Gastrocnemius medialis (tissue), 4 donors: ENCODE measurements at places on chromosomes 16 and 17.
A peak's percentile ranks its signal among the peaks of the same experiment; 100 is the strongest.

DNA sequence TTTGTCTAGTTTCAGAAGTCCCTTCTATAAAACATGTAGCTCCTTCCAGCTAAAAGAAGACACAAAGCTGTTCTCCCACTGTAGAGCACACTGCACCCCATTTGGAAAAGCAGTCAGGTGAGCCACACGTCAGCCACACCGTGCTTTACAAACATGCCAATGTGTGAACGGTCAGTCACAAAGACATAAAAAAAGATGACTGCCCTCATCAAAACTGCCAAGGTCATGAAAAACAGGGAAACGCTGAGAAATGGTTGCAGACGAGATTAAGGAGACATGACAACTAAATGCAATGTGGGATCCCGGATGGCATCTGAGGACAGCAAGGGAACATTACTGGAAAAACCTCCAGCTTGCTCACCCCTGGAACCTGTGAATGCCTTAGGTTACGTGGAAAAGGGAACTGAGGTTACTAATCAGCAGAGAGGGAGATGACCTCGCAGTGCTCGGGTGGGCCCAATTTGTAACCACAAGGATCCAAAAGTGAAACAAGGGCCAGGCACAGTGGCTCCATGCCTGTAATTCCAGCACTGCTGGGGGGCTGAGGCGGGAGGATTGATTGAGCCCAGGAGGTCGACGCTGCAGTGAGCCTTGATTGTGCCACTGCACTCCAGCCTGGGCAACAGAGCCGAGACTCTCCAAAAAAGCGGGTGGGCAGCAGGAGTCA, 8.1 kb downstream of the ANKRD11 start:
- H3K27ac ChIP-seq, result peak overlapping the region; percentile 96
- H3K36me3 ChIP-seq, result no peaks in the 10 kb centered on the region
- no peaks in the 10 kb centered on the region for H3K27me3 ChIP-seq
- H3K4me1 ChIP-seq, result peaks cover 94% of the 10 kb centered on the region

DNA sequence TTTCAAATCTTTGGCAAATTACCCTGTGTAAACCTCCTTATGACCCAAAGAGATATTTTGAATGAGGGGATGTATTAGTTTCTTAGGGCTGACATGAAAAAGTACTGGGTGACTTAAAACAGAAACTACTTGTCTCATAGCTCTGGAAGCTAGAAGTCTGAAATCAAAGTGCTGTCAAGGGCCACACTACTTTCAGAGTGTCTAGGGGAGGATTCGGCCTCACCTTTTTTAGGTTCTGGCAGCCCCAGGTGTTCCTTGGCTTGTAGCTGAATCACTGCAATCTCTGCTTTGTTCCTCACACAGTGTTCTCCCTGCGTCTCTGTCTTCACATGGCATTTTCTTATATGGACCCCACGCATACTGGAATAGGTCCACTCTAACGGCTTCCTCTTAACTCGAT, 322.2 kb downstream of the CDH13 start:
- H3K27ac ChIP-seq, result no peak overlapping the region
- DNase-seq, result no peak
- H3K36me3 ChIP-seq, result no peaks in the 10 kb centered on the region
- H3K4me1 ChIP-seq, result peaks cover 6% of the 10 kb centered on the region
- no peaks in the 10 kb centered on the region for H3K27me3 ChIP-seq

GRCh38 chr16:68802190-68802589, 41.1 kb upstream of the TANGO6 start:
- H3K4me3 ChIP-seq, result no peak overlapping the region
- H3K27me3 ChIP-seq, result no peaks in the 10 kb centered on the region
- DNase-seq, result no peak

- H3K27ac ChIP-seq, result peak overlapping the region; percentile 81
- H3K4me1 ChIP-seq, result peaks cover 53% of the 10 kb centered on the region
- no peak overlapping the region for H3K4me3 ChIP-seq
- no peak for DNase-seq
- no peaks in the 10 kb centered on the region for H3K36me3 ChIP-seq
Measured at GRCh38 chr16:67707210-67707609, 11.9 kb downstream of the GFOD2 start.

GRCh38 chr16:53780051-53780450, 76.1 kb downstream of the FTO start:
- no peak for DNase-seq
- H3K27me3 ChIP-seq, result no peaks in the 10 kb centered on the region
- no peak overlapping the region for H3K27ac ChIP-seq
- peaks cover 31% of the 10 kb centered on the region for H3K4me1 ChIP-seq
- H3K4me3 ChIP-seq, result no peak overlapping the region

GRCh38 chr17:32302860-32303649, 37.4 kb downstream of the RHBDL3 start:
- no peaks in the 10 kb centered on the region for H3K4me1 ChIP-seq
- H3K27me3 ChIP-seq, result no peaks in the 10 kb centered on the region
- DNase-seq, result no peak
- no peak overlapping the region for H3K27ac ChIP-seq
- no peaks in the 10 kb centered on the region for H3K36me3 ChIP-seq
- no peak overlapping the region for H3K4me3 ChIP-seq

DNA sequence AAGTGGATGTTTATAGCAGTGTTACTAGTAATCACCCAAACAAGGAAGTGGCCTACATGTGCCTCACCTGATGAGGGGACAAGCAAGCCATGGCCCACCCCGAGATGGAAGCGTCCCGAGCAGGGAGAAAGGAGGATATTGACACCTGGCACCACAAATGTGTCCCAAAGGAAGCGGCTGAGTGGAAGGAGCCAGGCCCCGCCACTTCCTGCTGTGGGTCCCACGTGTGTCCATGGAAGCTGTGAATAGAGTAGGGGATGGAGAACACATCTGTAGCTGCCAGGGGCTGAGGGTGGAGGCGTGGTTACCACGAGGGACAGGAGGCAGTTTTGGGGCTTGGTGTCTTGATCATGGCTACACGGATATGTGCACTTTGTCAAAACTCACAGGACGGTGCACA, 49.2 kb downstream of the KCNJ12 start:
- H3K27ac ChIP-seq, result no peak overlapping the region
- no peaks in the 10 kb centered on the region for H3K36me3 ChIP-seq
- no peaks in the 10 kb centered on the region for H3K27me3 ChIP-seq
- H3K4me1 ChIP-seq, result no peaks in the 10 kb centered on the region
- DNase-seq, result no peak
- H3K4me3 ChIP-seq, result no peak overlapping the region

GRCh38 chr17:80860101-80860671, 131.5 kb upstream of the CHMP6 start:
- DNase-seq, result peak; percentile 13
- peaks cover 43% of the 10 kb centered on the region for H3K4me1 ChIP-seq
- peak overlapping the region; percentile 11 for H3K27ac ChIP-seq

DNA sequence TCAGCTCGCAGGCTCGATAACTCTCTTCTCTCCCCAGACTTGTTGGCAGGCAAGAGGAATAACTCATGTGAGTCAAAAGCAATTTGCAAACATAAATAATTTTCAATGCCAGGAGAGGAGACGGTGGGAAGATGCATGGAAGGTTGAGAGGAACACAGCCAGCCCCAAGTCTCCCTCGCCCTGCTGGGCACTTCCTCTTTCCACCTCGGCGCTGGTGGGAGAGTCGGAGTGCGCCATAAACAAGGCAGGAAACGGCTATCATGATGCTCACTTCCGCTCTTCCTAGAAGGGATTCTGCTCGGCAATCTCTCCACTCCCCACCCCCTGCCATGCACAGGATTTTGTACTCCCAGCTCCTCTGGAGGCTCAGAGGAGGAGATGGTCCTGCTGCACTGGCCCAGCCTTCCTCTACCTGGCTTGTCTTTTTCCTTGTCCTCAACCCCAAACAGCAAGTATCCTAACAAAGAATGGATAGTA, 13.0 kb downstream of the CBX4 start:
- peaks cover 8% of the 10 kb centered on the region for H3K27me3 ChIP-seq
- no peak overlapping the region for H3K27ac ChIP-seq
- H3K36me3 ChIP-seq, result no peaks in the 10 kb centered on the region
- no peak overlapping the region for H3K4me3 ChIP-seq
- H3K4me1 ChIP-seq, result no peaks in the 10 kb centered on the region

- DNase-seq, result no peak
- no peaks in the 10 kb centered on the region for H3K36me3 ChIP-seq
- H3K27ac ChIP-seq, result peak overlapping the region; percentile 83
- H3K4me1 ChIP-seq, result peaks cover 57% of the 10 kb centered on the region
- H3K4me3 ChIP-seq, result no peak overlapping the region
Measured at GRCh38 chr16:4376893-4377572, 5.4 kb downstream of the VASN start.

GRCh38 chr17:45950888-45951287, 48.2 kb upstream of the STH start:
- peaks cover 35% of the 10 kb centered on the region for H3K4me1 ChIP-seq
- no peak overlapping the region for H3K27ac ChIP-seq
- DNase-seq, result no peak
- H3K27me3 ChIP-seq, result no peaks in the 10 kb centered on the region
- H3K4me3 ChIP-seq, result no peak overlapping the region
- no peaks in the 10 kb centered on the region for H3K36me3 ChIP-seq

DNA sequence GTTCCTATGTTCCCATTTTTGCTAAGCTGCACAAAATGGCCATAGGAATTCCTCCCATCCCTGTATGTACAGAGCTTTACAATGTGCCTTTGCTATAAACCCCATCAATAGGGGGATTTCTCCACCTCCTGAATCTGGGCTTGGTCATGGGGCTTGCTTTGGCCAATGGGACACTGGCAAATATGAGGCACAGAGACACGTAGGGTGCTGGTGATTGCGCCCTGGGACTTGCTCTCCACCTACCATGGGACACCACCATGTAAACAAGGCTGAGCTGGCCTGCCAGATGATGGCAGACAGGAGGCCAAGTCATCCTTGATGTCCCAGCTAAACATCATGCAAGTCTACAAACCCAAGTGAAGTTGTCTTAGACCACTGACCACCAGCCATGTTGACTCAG, 15.3 kb upstream of the ALDH3A1 start:
- H3K36me3 ChIP-seq, result no peaks in the 10 kb centered on the region
- no peaks in the 10 kb centered on the region for H3K4me1 ChIP-seq
- H3K27me3 ChIP-seq, result no peaks in the 10 kb centered on the region
- no peak overlapping the region for H3K27ac ChIP-seq

- no peak overlapping the region for H3K4me3 ChIP-seq
- no peaks in the 10 kb centered on the region for H3K27me3 ChIP-seq
- no peaks in the 10 kb centered on the region for H3K36me3 ChIP-seq
- no peak overlapping the region for H3K27ac ChIP-seq
- H3K4me1 ChIP-seq, result no peaks in the 10 kb centered on the region
Measured at GRCh38 chr16:66152181-66152580, 214.3 kb upstream of the CDH5 start.

GRCh38 chr17:64276961-64277505, 14.0 kb upstream of the TEX2 start:
- no peaks in the 10 kb centered on the region for H3K36me3 ChIP-seq
- peaks cover 25% of the 10 kb centered on the region for H3K4me1 ChIP-seq
- H3K27me3 ChIP-seq, result no peaks in the 10 kb centered on the region
- H3K27ac ChIP-seq, result peak overlapping the region; percentile 87
- DNase-seq, result no peak
- no peak overlapping the region for H3K4me3 ChIP-seq

DNA sequence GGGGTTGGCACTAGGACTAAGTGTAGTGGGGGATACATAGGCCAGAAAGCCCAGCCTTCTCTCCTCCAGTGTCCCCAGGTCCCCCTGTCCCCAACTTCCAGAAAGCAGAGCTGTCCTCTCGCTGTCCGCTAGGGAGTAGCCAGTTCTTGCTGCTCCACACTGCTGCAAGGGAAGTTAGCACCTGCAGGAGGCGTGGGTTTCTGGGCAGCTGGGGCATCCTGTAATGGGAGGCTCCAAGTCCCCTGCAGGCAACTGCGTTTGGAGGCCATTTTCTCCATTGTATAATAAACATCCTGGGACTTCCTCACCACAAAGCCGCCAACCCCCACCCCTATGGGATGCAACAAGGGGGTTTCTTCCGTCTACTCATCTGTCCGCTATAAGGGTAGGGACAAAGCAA, 1.7 kb downstream of the RPRML start:
- H3K4me3 ChIP-seq, result no peak overlapping the region
- H3K4me1 ChIP-seq, result peaks cover 8% of the 10 kb centered on the region
- no peaks in the 10 kb centered on the region for H3K36me3 ChIP-seq

DNA sequence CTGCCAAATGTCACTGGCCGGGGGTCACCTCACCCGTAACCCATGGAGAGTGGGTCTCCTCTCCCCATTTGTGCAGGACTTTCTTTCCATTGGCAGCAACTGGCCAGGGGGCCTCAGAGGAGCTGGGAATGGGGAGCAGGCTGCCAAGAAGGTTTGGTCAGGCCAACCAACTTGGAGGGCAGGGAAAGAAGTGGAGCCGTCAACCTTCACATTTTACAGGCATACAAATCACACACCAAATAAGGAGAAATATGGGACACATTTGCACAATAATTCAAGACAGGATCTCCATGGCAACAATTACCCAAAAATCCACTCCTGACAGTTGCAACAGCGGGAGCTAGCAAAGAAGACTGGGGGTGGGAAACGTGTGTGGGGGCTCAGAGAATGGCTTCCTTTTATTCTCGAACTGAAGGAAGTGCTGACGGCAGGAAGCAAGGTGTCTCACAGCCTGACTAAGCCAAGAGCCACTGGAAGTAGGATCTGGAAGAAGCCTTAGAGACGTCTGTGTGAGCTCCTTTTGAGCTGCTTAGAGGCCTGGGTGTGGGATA, 20.9 kb downstream of the RPRML start:
- H3K4me1 ChIP-seq, result no peaks in the 10 kb centered on the region
- no peak for DNase-seq
- H3K36me3 ChIP-seq, result no peaks in the 10 kb centered on the region
- H3K27ac ChIP-seq, result no peak overlapping the region
- H3K27me3 ChIP-seq, result no peaks in the 10 kb centered on the region

DNA sequence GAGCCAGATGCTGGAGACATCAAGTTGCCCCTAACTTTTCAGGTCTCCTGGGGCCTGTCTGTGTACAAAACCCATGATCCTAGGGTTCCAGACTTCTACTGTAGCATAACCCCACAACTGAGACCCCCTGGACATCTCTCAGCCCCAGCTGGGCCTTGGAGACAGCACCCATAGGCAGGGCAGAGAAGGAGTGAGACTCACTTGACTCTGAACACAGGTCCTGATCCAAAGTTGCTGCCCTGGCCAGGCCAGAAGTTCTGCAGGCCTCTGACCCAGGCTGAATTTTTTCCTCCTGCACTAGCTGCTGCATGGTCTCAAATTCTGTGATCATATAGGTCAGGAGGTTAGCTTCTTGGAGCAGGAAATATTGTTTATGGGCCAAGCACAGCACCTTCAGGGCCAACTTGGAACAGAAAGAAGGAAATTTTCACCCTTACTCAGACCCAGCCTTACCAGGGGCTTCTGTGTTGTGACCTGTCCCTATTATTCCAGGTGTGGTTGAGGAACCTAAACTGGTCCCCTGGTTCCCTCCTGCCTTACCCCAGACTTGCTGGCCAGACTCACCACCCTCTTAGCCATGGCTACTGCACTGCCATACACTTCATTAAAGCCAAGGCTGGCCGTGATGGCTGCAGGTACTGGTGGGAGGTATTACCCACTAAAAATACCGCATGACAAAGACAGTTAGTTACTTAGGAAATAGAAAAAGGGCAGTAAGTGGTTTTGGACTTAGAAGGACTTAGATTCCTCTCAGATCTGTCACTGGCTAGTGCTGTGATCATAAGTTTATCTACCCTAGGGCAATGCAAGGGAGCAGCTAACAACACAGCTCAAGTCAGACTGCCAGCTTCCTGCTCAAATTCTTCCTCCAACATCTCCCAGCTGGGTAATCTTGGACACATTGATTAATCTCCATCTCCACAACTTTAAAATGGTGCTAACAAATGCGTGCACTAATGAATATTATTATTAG, 2180.1 kb downstream of the TP53TG3F start:
- no peaks in the 10 kb centered on the region for H3K4me1 ChIP-seq
- H3K36me3 ChIP-seq, result no peaks in the 10 kb centered on the region
- H3K4me3 ChIP-seq, result no peak overlapping the region
- DNase-seq, result no peak
- H3K27ac ChIP-seq, result no peak overlapping the region
